NCI-H1048 (cell line): ENCODE measurements at places on chromosomes 6 and 20.

GRCh38 chr20:32006841-32007786 is 3.1 kb upstream of the CCM2L start:
- DNase-seq: no peak

DNA sequence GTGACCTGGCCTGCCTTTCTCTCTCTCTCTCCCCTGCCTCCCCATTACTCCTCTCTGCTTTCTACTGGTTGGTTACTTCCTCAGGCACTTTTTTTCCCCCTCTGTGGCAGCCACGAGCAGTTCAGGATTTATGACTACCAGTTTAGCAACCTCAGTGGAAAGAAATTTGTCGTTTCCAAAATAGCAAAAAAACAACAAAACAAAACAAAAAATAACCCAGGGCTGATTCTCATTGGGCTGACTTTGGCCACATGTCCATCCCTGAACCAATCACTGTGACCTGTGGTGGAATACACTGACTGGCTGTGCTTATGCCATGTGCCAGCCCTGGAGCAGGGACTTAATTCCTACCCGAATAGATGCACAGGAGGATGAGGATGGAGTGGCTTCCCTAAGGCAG is 137.4 kb downstream of the TFAP2C start:
- DNase-seq: no peak

DNA sequence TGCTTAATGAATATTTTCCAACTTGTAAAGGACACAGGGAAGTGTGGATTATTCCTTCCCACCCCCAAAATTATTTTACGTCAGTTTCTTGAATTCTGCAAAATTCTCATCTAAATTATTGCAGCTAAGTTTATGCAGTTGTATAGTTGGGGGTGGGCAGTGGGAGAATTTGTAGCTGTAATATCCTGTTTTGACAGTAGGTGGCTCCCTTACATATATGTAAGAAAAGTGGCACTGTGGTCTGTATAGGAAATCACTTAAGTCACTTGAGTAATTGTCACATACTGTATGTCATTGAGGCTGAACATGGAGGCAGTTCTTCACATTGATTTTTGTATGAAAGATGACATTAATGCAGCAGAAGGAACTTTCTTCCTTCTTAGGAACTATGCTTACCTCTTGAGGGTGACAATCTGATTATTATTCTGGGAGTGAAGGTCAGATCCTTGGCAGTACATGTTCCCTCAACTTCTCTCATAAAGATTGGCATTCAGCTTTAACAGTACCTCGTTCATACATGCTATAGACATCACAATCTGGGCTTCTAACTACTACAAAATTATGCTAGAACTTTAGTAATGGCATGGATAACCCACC is 14.6 kb upstream of the CFAP206 start:
- peak; percentile 40 for DNase-seq

GRCh38 chr6:157759028-157759427 is 64.0 kb upstream of the SNX9 start:
- no peak for DNase-seq

DNA sequence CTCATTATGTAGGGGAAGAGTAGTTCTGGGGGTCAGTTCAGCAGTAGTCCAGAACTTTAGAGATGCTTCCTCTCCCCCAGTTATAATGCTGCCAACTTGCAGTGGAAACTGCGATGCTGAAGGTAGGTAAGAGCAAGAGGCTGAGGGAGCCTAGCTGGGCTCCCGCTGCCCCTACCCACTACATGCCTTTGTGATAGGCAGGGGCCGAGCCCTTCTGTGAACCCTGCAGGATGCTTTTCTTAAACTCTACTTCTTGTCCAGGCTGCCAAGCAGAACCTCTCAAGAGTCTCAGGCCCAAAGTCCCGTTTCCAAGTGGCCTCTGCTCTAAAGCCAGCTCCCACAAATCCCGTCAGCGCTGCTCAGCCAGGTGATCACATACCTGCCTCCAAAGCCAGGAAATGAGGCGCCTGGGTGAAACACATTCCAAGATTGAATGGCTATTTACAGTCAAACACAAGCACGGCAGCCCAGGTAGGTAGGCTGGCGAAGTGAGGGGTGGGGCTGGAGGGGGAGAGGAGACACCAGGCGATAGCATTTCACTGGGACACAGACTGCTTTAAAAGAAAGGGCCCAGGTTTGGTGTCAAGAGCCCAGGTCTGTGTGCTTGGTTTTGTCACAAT is 150.7 kb downstream of the CD24 start:
- DNase-seq: no peak

- DNase-seq: no peak
These were observed 38.7 kb downstream of the NCR2 start for GRCh38 chr6:41373919-41374617.

DNA sequence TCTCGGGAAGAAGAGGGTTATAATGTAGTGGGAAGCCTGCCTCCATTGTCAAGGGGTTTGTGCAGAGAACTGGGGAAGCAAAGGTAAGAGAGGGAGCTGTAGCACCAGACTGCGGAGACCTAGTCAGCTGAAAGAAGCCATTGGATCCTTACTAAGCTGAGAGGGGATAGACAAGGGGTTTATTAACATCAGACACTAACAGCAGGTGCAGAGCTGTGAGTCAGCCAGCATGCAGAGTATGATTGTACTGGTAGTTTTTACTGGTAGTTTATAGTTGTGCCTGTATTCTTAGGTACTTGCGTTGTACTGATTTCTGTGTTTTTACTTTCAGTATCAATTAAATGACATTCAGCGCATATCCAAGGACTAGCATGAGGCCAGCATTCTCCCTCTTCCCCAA is 17.8 kb upstream of the COL19A1 start:
- DNase-seq: no peak

- DNase-seq: no peak
These were observed 22.9 kb downstream of the TMC2 start for GRCh38 chr20:2559279-2559626.

GRCh38 chr6:113055061-113055460 is 707.9 kb downstream of the RFPL4B start:
- DNase-seq: no peak

GRCh38 chr6:79269877-79270276 is 35.4 kb upstream of the HMGN3 start:
- no peak for DNase-seq

GRCh38 chr6:84791233-84791632 is 26.8 kb upstream of the TBX18 start:
- DNase-seq: no peak

GRCh38 chr20:59933296-59933848 is at the start of gene SYCP2:
SYCP2 (minus strand) TSS chr20:59933637; CDS start chr20:59922413, 11,224 bp downstream.
- DNase-seq: no peak

GRCh38 chr6:37006793-37007339 is 1.4 kb downstream of the FGD2 start:
- no peak for DNase-seq

- no peak for DNase-seq
These were observed 118.6 kb downstream of the PREX1 start for GRCh38 chr20:48709058-48709691.

DNA sequence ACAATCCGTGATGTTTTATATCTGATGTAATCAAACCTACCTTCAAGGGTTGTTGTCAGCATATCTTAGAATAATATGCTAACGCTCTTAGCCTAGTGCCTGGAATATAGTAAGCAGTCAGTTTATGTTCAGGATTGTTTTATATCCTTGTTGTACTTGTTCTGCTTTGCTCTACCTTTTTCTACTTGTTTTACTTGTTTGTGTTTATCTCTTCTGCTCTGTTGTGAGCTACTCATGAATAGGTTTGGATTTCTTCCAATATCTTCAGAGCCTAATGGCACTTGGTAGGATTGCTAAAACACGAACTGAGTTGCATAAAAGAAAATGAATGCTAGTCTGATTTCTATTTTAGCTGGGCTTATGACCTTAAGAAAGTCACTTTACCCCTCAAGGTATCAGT is 40.1 kb downstream of the DNAH8 start:
- DNase-seq: peak; percentile 18

GRCh38 chr6:43851204-43851865 is 81.3 kb downstream of the VEGFA start:
- no peak for DNase-seq

GRCh38 chr6:151374036-151374683 is 17.2 kb downstream of the ZBTB2 start:
- DNase-seq: no peak

DNA sequence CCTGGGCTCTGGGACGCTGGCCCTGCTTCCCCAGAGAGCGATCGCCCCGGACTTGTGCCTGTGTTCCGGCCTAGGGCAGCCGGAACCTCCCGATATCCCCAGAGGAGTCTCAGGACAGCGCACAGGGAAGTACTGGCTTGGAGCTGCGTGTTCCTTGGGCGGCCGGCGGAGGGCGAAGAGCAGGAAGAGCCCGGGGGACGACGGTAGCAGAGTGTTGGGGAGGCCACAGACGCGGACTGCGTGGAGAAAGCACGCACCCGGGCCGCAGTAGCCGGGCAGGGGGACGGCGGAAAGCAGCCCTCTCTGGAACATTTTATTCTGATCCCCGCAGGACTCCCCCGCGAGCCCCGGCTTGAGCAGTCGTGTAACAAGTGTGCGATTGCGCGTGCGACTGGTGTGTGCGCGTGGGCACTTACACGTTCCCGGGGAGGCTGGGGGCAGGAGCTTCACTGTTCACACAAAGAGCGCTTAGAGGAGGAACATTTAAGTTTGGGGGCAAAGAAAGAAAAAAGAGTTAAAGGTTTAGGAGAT is 36.1 kb downstream of the NCR2 start:
- no peak for DNase-seq

- DNase-seq: no peak
These were observed 32.1 kb upstream of the ID4 start for GRCh38 chr6:19805129-19805481.

GRCh38 chr6:41767112-41767833 is 12.4 kb downstream of the FRS3 start:
- DNase-seq: no peak

GRCh38 chr6:14921170-14921569 is 324.7 kb upstream of the JARID2 start:
- DNase-seq: no peak

- no peak for DNase-seq
These were observed 6.2 kb upstream of the CD93 start for GRCh38 chr20:23092384-23092756.

DNA sequence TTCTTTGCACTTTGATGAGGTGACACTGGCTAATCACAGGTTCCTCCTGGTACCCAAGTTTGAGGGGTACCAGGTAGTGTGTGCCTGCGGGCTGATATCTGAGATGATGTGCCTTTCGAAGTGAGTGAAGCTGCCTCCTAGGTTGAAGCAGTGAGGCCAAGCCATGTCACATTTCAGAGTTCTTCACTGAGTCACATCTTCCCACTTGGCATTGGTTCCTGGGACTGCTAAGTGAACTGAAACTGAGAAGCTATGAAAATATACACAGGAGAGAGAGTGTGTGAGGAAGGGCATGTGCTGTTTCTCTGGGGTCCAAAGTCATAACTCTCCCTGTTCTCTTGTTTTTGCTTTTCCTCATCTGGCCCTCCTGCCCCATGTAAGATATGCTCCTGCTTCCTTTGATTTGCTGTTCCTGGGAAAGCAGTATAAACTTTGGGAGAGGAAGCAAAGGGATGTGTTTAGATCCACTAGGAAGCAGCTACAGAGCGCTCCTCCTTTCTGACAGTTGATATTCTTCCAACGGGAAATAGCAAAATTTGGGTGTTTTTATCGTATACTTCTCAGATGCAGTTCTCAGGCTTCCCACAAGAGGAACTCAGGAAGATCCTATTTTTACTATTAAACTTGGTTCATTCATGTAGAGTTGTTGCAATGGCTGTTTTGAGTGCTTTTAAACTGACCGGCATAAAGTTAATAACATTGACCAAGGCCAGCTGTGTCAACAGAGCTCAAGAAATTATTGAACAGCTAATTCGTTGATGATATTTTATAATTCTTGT is 153.7 kb downstream of the MOXD1 start:
- DNase-seq: no peak

- DNase-seq: no peak
These were observed 47.0 kb downstream of the GOPC start for GRCh38 chr6:117555262-117555849.

DNA sequence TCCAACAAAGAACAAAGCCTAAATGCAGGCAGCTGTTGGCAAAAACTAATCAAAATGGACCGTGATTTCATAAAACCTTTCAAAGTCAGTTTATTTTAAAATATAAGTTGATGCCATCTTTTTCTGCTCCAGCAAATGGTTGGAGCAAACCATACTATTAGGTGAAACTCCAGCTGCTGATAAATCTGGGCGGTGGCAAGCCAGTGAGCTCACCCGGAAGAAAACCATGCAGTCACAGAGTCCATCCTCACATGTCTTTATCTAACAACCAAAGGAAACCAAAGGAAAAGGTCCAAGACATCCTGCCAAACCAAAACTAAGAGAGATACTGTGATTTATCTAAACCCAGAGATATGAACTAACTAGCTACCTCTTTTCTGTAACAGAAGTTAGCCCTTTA is 72.6 kb downstream of the HIVEP2 start:
- no peak for DNase-seq

DNA sequence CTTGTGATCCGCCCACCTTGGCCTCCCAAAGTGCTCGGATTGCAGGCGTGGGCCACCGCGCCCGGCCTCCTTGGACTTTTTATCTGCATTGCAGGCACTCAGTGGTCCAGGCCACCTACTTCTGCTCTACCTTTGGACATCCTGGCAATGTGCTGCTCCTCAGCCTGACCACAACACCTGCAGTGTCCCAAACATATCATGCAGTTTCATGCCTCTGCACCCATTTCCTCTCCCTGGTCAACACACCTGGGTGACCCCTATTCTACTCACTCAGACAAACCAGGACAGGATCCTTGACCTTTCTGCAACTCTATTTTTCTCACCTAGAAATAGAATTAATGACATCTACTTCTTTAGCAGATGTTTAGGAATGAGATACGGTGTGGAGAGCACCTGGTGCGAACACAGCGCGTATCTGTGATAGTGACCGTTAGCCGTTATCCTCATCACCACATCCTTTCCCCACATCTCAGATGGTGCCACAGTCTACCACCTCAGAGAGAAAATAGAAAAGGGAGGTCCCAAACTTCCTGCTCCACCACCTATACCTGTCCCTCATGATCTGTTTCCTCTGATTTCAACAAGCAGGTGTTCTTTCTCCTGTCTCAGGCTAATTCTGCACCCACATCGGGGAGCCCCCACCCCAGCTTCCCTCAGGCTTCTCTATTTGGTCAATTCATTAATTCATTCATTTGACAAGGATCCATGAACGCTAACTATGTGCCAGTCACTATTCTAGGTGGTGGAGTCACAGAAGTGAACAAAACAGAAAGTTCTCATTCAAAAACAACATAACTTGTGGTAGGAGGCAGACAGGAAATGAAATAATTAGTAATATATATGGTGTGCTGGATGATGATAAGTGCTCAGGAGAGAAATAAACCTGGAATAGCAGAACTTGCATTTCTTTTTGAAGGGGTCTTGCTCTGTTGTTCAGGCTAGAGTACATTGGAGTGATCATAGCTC is 4.3 kb upstream of the BTN3A2 start:
- no peak for DNase-seq

- DNase-seq: no peak
These were observed 22.3 kb upstream of the HLA-DQA2 start for GRCh38 chr6:32718879-32719278.

GRCh38 chr6:117906958-117907600 is at the start of gene SLC35F1:
SLC35F1 (plus strand) TSS chr6:117907264.
- DNase-seq: no peak
